ENCODE measurements at places on chromosomes 7 and 10.

DNA sequence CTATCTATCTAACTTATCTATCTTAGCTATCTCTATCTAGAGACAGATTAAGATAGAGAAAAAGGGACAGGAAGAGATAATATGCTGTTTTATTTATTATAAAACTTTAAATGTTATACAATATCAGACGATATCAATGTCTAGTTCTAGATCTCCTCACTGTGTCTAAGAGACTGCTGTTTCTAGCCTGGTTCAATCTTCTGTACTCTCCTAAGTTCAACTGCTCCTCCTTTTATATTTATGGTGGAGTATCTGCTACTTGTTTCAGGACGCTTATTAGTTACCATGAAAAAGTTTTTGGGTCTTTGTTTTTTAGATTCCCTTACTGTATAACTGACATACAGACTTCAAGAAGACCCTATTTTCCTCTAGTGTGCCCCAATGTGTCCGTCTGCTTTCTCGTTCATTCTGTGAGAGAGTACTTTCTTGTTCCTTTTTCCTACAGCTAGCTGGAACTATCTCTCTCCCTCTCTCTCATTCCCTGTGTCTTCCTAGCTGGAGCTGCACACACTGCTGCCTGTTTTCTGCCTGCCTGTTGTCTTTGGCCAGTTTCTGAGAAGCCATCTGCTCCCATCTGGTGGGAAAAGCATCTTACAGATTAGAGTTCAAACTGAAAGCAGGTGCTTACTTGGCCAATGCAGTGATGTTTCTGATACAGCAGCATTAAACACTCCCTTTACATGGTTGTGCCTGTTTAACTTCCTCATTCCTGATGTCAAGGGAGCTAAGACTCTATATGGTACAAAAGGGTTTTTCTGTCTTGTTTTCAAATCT is 49.4 kb upstream of the ARL4A start:
- DNase-seq: no peak

- no peak for DNase-seq
Measured at GRCh38 chr7:55469271-55469681, 103.0 kb downstream of the VOPP1 start.

GRCh38 chr10:95906677-95907455 is 909 bp upstream of the CC2D2B start:
- peak; percentile 16 for DNase-seq

GRCh38 chr7:120941856-120942255 is 8.7 kb upstream of the ING3 start:
- DNase-seq: no peak

DNA sequence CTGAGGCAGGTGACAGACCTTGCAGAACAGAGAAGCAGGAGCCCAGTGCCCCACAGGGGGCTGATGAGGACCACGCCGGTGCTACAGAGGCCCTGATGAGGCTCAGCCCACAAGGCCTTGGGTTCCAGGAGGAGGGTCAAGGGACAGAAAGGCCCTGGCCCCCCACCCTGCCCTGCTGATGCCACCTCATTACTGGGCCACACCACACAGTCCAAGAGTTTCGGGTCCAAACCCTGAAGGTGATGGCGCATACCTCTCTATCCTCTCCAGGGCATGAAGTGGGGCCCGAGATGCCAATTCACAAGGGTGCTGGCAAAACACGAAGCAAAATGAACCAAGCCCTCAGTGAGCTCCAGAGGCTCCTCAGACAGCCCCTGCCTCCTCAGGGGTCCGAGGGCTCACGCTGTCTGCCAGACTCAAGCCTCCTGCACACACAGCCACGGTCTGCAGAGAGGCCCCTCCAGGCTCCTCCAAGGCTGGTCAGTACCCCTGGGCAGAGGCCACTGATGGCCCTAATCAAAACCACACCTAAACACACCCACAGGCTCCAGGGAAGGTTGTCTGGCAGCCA is 32.3 kb downstream of the RASGEF1A start:
- no peak for DNase-seq

- no peak for DNase-seq
Measured at GRCh38 chr7:92781117-92781720, 55.2 kb downstream of the CDK6 start.

DNA sequence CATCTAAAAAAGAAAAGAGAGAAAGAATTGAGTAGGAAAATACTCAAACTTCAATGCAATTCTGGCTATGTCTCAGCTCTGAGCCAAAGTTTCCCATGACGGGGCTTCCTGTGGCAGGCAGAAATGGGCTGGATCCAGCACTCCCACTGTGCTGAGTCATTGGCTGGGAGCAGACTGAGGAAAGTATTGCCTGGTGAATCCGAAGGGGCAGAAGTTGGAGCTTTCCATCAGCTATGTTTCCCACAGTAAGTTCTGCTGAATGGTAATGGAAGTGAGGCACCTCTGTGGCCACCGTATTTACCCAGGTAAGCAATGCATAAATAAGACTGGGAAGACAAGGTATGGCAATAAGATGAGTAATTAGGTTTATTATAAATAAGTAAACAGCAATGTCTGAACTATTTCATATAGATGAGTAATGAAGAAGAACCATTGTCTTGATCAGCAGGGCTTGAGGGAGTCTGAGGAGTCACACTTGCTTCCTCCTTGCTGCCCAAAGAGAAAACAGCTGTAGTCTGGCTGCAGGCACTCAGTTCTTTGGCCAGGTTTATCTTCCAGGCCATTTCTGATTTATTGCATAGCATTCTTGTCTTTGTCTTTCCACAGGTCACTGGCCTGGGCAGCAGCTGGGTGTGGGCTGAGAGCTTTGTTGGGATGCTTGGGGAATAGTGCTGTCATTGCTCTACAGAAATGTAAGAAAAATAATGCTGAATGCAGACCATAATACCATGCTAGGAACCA is 255.3 kb downstream of the DNAJB9 start:
- no peak for DNase-seq

GRCh38 chr10:83182076-83182475 is 957.2 kb upstream of the GHITM start:
- DNase-seq: no peak

- no peak for DNase-seq
Measured at GRCh38 chr7:19989906-19990305, 216.5 kb upstream of the TMEM196 start.

- DNase-seq: no peak
Measured at GRCh38 chr7:125122173-125122572, 192.5 kb upstream of the POT1 start.

- no peak for DNase-seq
Measured at GRCh38 chr7:5053175-5053574, 7.5 kb downstream of the RBAK start.

DNA sequence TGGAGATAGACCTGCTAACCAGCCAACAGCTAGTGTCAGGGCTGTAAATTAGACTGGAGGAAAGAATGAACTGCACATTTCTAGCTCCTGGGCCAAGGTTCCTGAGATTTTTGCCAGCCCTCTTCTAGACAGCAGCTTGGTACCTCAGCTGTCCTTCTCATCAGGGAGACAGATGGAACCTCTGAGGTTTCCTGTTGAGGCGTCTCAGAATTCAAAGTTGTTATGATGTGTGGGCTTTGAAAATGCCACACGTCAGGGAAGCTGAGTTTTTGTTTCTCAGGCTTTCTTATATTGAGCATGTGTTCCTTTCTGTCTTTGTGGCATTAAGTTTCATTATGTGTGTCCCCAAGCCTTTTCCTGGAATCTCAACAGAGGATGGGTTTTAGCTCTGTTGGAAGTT is 736.6 kb downstream of the AUTS2 start:
- DNase-seq: no peak

- no peak for DNase-seq
Measured at GRCh38 chr7:16647435-16647960, 1.5 kb downstream of the BZW2 start.

DNA sequence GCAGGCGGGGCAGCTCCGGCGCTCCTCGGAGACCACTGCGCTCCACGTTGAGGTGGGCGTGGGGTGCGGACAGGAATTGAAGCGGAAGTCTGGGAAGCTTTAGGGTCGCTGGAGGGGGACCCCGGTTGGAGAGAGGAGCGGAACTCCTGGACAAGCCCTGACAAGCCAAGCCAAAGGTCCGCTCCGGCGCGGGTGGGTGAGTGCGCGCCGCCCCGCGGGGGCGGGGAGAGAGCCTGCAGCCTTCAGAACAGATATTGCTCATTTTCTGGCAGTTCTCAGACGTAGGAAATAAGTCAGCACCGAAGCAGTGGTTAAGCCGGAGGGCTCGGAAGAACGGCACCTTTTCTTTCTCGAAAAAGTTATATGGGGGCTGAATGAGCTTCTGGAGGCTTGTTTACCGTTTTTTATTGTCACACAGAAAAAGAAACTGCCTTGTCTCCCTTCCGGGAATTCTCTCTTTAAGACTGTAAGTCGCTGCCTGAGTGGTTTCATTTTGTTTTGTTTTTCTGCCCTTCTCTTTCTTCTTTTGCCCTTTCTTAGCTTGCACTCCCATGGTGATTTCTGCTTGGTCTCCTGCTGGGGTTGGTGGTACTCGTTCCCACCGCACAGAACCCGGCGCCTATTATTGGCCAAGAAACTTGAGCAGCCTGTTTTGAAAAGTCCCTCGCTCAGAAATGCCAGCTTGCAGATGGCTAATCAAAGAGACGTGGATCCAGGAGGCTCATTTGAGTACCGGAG is 732 bp downstream of the FAS start:
- DNase-seq: no peak

GRCh38 chr10:73981812-73982211 is 16.1 kb upstream of the VCL start:
- DNase-seq: no peak

DNA sequence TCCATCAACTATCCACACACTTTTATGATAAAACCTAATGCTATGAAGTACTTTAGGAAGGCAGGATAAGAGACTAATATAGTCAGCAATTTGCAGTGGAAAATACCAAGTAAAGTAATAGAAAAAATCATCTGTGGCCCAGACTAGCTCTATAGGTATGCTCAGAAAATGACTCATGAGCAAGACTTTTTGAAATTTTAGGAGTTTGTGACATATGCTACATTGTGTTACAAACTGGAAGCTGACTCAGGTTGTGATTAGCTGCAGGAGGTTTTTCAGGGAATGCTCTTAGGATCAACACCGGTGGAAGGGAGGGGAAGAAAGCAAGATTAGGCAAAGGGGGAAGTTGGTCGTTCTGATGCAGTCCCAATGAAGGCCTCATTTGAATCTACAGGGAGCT is 56.1 kb downstream of the FEZF1 start:
- DNase-seq: no peak

GRCh38 chr7:131431289-131431688 is 103.6 kb downstream of the MKLN1 start:
- DNase-seq: no peak

GRCh38 chr10:131134001-131134576 is 177.4 kb downstream of the TCERG1L start:
- no peak for DNase-seq

DNA sequence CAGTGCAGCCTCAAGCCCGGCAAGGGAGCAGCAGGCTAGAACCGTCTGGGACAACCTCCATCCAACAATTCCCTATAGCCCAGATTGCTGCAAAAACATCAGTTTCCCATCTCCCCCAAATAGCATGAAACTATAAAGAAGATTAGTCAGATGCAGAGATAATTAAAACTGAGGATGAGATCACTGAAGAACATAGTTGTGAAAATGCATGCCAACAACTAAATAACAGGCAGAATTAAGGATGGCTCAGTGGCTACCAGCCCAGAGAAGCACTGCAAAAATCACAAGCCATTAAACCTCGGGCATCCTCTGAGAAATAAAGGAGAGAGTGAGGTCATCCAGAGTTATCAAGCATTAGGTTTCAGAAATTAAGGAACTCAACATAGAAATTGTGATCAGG is 427.1 kb downstream of the TNS3 start:
- DNase-seq: no peak

- no peak for DNase-seq
Measured at GRCh38 chr10:103598654-103599115, 105.2 kb downstream of the NEURL1 start.

DNA sequence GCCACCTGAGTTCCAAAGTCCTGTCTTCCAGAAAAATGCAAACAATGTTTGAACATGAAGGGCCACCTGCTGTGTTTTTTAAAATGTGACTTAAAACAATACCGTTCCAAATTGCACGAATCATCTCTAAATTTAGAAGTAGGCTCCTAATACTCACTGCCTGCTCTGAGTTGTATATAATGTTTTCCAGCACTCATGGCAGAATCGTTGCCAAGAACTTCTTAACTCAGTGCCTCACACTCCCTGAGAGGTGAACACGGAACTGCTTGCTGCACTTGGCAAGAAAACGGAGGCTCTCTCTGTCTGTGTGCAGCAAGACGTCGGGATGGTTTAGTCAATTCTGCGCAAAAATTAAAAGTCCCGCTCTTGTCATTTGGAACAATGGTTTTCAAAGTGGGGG is 757.3 kb upstream of the AUTS2 start:
- no peak for DNase-seq

DNA sequence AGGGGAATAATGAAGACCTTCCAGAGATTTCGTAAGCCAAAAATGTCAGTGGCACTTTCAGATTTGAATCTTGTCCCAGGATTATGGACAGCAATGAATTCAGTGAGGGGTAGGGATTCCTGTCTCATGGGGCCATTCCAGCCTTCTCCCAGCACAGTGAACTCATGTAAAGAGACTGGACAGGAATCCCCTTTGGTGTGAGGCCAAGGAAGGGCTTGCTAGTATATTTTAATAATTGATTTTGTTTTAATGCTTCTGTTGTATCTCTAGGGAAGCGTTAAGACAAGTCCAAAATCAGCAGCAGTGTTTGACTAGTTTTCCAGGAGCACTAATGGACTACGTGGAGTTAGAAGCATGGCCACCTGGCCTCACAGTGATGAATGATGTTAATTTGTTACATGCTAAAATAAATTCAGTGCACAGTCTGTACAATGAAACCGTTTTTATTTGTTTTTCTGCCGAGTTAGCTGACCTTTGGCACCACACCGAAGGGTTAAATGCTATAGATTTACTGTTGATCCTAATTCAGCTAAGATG is 214.0 kb upstream of the DKK1 start:
- DNase-seq: no peak

- no peak for DNase-seq
Measured at GRCh38 chr7:38748056-38748610, 117.0 kb upstream of the AMPH start.

GRCh38 chr10:119166118-119166500 is 595 bp upstream of the SFXN4 start:
- no peak for DNase-seq

GRCh38 chr7:73718438-73718881 is 1.0 kb downstream of the STX1A start:
- DNase-seq: no peak

Measured in GM12864 (cell line).